ENCODE measurements at places on chromosomes 7 and 10.

GRCh38 chr10:2619916-2620315, 447.4 kb upstream of the PFKP start:
- no peak for DNase-seq

- no peak for DNase-seq
Measured at GRCh38 chr7:157602581-157602980, 265.8 kb downstream of the DNAJB6 start.

DNA sequence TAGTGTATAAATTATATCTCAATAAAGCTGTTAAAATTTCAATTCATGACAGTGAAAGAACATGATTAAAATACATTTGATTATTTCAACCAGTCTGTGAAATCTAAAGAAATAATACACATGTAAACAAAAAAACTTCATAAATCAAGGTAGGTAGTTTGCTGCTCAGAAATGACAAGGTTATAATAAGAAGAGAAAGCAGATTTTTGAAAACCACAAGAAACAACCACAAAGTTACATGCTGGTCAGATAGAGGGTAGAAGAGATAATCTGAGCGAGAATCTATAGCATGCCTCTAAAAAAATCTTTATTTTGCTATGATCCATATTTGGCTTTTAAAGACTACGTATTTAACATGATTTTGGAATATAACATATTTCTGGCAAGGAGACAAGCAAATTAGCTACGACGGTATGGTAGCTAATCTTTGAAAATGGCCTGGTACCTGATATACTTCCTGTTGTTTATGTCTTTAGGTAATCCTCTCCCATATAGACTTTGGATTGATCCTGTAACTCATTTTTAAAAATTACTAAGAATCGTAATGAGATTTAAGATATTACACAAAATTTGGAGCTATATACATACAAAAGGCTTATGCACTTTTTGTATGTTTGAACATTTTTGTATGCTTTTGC, 23.5 kb upstream of the VCL start:
- peak; percentile 29 for DNase-seq

- no peak for DNase-seq
Measured at GRCh38 chr7:21054427-21055112, 267.9 kb upstream of the SP8 start.

DNA sequence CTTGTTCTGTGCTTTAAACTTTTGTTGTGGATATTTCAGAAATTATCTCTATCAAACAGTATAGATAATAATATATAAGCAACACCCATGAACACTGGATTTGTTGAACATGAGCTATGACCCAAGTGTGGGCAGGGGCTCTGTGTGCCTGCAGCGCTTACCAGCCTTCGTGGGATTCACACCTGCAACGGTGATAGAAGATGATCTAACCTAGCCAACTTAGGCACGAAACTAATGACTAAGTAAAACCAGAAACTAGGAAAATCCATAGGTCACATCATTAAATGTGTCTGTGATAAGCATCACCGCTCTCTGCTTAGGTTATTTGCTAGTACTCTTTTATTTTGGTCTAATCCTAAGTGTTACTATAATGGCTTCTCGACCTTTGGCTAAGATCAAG, 18.0 kb downstream of the SPAG6 start:
- DNase-seq = no peak

- no peak for DNase-seq
Measured at GRCh38 chr7:97167176-97167575, 49.7 kb downstream of the SDHAF3 start.

DNA sequence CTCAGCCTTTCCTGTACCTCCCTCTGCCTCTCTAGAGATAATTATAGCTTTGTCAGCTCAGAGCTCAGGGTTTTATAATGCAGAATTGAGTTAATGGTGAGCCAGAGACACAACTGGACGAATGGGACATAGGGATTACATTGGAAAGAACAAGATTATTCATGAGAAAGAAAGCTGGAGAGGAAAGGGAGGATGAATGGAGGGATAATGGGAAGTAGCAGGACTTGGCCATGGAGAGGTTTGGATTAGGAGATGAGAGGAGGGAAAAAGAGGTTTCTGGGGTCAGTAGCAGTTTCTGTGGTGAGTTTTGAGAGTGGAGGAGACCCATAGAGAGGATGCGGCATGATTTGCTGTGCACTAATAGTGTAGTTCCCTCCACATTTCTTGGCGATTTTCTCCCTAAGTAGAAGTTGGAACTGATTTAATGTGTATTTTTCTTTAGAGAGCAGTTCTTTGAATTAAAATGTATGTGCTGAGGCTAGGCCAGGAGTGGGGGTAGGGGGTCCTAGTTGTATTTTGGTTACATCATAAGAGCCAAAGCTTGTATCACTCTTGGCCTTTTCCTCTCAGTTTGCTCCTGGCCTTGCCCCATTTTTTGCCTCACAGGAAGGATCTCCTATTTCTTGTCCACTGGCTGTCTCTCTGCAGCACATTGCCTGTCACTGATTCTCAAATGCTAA, 107.4 kb downstream of the MKX start:
- no peak for DNase-seq

DNA sequence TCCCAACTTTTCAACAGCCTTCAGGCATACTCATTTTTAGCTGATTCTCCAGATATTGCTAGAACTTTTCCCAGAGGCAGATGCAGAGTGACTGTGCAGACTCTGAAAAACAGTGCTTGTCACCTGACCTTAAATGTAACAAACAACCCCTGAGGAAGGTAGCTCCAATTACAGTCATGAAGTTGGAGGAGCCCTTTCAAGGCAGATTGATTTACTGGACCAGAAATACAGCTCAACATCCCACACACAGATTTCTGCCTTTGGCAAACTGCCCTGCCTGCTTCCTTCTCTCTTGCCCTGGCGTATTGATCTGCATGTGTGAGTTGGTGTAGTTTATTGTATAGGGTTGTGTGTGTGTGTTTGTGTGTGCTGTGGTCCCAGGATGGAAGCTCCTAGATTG, 38.5 kb downstream of the PYROXD2 start:
- DNase-seq = no peak

DNA sequence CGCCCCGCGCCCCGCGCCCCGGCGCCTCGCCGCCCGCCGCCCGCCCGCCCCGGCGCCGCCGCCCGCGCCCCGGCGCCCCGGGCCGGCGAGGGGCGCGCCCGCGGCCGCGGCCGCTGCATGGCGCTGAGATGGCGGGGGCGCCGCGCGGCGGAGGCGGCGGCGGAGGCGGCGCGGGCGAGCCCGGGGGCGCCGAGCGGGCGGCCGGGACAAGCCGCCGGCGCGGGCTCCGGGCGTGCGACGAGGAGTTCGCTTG, 174 bp downstream of the ADCY1 start:
- no peak for DNase-seq

DNA sequence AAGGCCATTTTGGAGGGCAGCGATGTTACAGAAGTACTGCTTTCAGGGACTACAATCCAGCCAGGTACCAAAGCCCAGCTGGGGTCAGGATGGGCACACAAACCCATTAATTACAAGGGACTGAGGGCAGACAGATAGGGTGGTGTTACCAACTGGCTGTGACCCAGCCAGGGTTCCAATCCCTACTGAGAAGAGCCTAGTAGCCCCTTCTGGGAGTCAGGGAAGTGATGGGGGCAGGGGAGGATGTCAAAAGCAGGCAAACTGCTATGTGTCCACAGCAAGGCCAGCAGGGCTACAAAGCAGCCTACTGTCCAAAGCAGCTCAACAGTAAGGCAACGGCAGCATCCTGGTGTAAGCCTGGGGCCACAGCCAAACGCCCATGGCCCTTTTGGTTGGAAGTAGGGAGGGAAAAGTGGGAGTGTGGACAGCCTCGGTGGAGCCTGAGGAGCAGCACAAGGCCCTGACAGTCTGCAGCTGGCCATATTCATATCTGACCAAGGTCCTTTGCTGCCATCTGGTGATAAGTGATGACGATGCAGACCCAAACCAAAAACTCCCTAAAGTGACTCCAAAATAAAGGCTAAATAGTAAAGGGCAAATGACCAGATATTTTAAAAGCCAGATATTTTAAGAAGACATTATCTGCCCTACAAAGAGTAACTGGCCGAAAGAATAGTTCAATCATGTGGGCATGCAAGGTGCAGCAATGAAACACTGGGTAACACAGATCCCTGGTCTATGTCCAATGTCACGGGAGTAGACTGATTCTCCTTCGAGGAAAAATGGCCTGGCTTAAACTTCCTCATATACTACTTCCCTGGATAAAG, 56.9 kb downstream of the XPNPEP1 start:
- no peak for DNase-seq

- DNase-seq = no peak
Measured at GRCh38 chr10:8584666-8585065, 530.2 kb downstream of the GATA3 start.

- DNase-seq = no peak
Measured at GRCh38 chr7:47759056-47759706, 177.3 kb upstream of the TNS3 start.

GRCh38 chr7:1531979-1532455, 1.5 kb downstream of the MAFK start:
- DNase-seq = no peak

GRCh38 chr7:134458341-134458805, 527 bp downstream of the AKR1B1 start:
- DNase-seq = peak; percentile 55

DNA sequence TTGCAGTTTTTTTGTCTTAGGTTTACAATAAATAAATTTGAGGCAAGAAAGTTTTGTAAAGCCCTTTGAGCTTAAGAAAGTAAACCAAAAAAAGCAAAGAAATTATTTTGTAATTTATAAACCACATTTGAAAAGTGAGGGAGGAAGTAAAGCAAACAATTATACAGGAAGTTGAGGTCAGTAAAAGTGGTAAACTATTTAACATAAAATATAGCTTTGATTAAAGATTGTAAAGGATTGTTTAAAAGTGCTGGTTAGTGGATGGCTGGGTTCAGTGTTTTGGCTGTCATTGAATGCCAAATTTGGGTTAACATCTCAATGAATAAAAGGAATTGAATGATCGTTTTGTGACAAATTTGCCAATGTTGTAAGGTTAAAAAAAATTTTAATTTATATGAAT, 9.9 kb downstream of the SOSTDC1 start:
- no peak for DNase-seq

DNA sequence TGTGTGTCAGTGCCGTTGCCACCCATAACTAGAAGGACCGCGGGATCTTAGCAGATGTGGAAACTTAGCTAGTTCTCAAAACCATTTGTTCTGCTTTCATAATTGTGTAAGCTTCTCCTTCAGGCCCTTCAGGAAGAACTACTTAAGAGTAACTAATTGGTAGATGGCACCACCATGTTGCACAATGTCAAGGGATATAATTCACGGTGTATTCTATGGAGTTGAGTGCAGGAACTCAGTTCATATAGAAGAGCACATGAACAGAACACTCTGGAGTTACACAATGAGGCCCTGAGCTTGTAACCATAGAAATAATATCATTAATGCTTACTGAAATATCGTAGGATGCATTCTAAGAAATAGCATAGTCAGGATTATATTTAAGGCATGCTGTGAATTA, 126.5 kb upstream of the GAD2 start:
- no peak for DNase-seq

DNA sequence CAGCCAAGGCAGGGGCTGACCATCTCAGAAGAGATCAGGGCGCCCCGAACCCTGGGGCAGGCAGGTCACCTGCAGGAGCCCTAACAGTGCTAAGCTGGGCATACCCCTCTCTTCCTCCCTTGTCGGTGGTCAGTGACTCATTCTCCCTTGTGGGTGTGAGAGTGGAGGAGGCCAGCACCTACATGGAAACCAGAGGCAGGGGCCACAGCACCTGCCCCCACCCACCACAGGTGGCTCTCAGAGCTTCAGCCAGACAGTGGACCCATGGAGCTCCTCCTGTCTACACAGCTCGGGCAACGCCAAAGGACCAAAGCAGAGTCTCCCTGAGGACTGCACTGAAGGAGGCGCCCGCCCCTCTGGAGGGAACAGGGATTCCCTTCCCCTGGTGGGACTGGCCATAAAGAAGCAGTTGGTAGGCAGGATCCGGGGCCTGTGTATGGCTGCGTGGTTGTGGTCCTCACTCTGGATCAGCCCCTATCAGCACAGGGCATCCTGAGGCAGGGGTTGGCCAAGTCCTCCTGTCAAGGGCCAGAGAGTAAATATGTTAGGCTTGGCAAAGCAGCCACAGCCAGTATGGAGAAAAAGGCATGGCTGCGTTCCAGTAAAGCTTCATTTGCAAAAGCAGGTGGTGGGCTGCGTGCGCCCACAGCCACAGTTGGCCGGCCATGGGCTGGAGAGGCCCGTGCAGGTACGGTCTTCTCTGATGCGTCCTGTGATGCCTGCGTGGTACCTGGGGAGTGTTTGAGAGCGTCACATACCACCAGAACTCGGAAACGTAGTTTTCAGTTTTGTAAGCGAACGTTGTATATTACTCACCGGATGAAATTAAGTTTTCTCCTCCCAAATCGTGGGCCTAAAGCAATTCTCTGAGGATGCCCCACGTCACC, 198.2 kb downstream of the EBF3 start:
- DNase-seq = no peak

GRCh38 chr7:35705932-35706461, 11.1 kb upstream of the HERPUD2 start:
- no peak for DNase-seq

GRCh38 chr7:48466713-48467112, 295.5 kb downstream of the ABCA13 start:
- DNase-seq = no peak

DNA sequence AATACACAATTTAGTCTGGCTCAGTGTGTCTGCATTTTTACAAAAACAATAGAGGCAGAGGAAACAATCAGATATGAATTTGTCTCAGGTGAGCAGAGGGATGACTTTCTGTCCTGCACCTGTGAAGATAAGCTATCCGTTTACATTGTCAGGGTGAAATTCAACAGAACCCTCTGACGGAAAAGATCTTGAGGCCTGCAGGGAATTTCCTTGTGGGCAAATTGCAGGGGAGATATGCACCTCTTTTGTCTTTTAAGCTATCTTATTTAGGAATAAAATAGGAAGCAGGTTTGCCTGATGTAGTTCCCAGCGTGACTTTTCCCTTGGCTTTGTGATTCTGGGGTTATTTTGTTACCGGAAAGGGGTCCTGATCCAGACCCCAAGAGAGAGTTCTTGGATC, 325.1 kb downstream of the GALNT17 start:
- DNase-seq = no peak

- no peak for DNase-seq
Measured at GRCh38 chr7:29197916-29198315, 3.3 kb downstream of the CHN2 start.

- DNase-seq = no peak
Measured at GRCh38 chr10:36221101-36221500, 579.0 kb upstream of the FZD8 start.

- DNase-seq = no peak
Measured at GRCh38 chr7:3464900-3465622, 164.0 kb downstream of the SDK1 start.

DNA sequence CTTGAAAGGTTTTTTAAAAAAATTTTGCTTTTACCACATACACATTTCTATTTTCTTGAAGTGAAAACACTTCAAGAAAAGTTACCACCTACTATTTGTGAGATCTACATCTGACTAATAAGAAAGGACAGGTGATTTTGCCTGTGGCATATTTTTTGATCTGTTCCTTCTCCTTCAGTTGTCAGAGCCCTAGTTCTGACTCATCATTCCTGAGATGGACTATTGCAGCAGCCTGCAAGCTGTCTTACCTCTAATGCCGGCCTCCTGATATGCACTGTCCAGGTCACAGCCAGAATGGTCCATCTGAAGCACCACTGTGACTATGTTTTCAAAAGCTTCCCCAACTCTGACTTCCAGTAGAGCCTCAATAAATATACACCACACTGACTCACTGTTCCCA, 28.2 kb upstream of the ANK3 start:
- DNase-seq = no peak

GRCh38 chr10:88491314-88491713, 91.8 kb downstream of the RNLS start:
- DNase-seq = no peak

GRCh38 chr7:117025891-117026290, 72.6 kb downstream of the ST7 start:
- no peak for DNase-seq
